ENCODE measurements at places on chromosomes 12 and 14. TPM values are rescaled to one million over a fixed set of nuclear protein-coding genes. Genes with fewer than 3 reads are reported as not detected.

DNA sequence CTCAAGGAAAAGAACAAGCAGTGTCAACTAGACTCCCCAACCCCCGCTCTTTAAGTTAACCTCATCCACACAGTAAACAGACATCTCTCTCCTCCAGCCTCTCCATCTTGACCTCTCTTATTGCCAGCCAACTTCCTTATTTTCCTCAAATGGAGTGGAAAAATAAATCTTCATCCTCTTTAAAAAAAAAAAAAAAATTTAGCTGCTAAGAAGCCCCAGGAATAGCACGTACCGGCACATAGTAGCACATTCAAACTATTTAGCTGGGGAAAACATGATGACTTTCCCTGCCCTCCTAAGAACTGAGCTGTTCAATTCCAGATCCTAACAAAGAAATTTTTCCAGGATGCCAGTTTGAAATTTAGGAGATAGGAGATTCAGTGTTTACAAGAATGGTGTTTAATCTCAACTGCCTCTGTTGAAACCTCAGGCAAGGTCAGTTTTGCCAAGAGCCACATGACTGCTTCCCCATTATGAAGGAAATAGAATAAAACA is 90.8 kb downstream of the EPS8 start:
- DNase-seq, result no peak
- peak overlapping the region; percentile 26 for H3K4me3 ChIP-seq
- no peaks in the 10 kb centered on the region for H3K27me3 ChIP-seq

GRCh38 chr12:22348208-22348607 is 13.7 kb upstream of the ST8SIA1 start:
- peaks cover 2% of the 10 kb centered on the region for H3K36me3 ChIP-seq
- no peaks in the 10 kb centered on the region for H3K4me1 ChIP-seq
- DNase-seq, result no peak
- H3K27ac ChIP-seq, result no peak overlapping the region

CCNK gene
- 57.3 TPM for total RNA-seq

GLTP gene
- total RNA-seq, result 40.7 TPM

DNA sequence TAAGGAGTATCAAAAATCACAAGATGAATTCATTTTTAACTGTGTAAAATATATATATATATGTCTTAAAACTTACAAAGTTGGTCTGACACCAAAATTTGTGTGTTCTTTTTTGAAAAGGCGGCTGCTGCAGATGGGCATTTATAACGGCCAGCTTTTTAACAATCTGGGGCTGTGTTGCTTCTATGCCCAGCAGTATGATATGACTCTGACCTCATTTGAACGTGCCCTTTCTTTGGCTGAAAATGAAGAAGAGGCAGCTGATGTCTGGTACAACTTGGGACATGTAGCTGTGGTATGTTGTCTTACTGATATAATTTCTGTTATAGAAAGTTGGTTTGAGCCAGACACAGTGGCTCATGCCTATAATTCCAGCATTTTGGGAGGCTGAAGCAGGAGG is 47.0 kb downstream of the TTC8 start:
- peaks cover 16% of the 10 kb centered on the region for H3K36me3 ChIP-seq
- no peak overlapping the region for H3K4me3 ChIP-seq
- DNase-seq, result no peak
- H3K27me3 ChIP-seq, result no peaks in the 10 kb centered on the region

GRCh38 chr12:34396861-34397590 is 374.7 kb downstream of the ALG10 start:
- peak; percentile 65 for DNase-seq
- no peaks in the 10 kb centered on the region for H3K4me1 ChIP-seq
- no peaks in the 10 kb centered on the region for H3K36me3 ChIP-seq
- no peaks in the 10 kb centered on the region for H3K27me3 ChIP-seq
- H3K27ac ChIP-seq, result no peak overlapping the region

DNA sequence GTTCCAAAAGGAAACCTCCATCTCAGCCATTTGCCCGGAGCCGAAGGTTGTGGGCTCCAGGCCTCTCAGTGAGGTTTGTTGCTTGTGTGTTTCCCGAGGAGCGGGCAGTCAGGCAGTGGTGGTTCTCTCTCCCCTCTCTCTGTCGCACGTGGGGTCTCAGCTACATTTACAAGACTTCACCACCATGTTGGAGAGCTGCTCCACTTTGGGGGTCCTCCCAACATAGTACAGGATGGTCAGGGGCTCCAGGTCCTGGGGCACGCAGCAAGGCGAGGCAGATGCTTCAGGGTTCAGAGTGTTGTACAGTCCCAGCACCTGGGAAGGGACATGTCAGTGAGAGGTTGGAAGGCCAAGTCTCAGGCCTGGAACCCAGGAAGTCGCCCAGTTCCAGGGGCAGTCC is 22.8 kb downstream of the TGFB3 start:
- H3K27me3 ChIP-seq, result no peaks in the 10 kb centered on the region
- no peak overlapping the region for H3K4me3 ChIP-seq
- H3K4me1 ChIP-seq, result peaks cover 12% of the 10 kb centered on the region
- peaks cover 47% of the 10 kb centered on the region for H3K36me3 ChIP-seq
- DNase-seq, result no peak
- peak overlapping the region; percentile 45 for H3K27ac ChIP-seq

GRCh38 chr12:64192644-64193444 is 29.3 kb downstream of the KICS2 start:
- H3K4me3 ChIP-seq, result no peak overlapping the region
- H3K27me3 ChIP-seq, result no peaks in the 10 kb centered on the region
- H3K4me1 ChIP-seq, result peaks cover 25% of the 10 kb centered on the region

DNA sequence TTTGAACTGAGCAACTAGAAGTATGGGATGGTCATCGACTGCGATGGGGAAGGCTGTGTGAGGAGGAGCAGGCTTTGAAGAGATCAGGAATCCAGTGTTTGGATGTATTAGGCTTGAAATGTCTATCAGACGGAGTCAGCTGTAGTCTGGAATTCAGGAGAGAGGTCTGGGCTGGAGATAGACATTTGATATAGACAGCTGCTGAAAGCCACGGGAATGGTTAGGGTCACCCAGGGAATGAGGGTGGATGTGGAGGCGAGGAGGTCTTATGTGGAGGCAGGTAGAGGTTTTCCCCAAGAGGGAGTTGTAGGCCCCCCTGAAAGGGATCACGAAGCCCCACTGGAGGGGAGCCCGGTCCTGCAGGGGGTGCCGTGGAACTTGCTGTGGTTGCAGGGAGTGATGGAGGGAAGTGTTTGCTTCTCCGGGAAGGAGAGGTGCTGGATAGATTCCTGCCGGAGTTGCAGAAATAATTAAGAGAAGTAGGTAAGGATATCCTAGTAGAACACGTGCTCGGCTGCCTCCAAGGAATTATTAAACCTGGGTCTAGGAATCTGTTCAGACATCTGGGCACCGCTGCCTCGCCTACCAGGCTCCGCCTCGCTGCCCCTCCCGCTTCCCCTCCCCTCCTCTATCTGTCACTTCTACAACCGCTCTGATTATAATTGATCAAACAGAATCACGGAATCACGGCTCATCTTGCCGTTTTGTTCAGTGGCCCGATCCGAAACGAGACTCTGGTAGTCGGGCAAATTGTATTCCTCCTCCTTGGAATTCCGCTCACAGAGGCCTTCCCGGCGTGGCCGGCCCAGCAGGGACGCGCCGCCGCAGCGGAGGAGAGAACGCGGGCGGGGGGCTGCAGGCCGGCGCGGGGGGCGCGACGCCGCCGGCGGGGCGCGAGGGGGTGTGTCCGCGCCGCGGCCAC is 826 bp upstream of the CACNA1C start:
- peaks cover 10% of the 10 kb centered on the region for H3K27me3 ChIP-seq
- H3K27ac ChIP-seq, result peak overlapping the region; percentile 38
- H3K4me3 ChIP-seq, result peak overlapping the region; percentile 75
- DNase-seq, result no peak

HOXC9 gene
- total RNA-seq, result not detected

DNA sequence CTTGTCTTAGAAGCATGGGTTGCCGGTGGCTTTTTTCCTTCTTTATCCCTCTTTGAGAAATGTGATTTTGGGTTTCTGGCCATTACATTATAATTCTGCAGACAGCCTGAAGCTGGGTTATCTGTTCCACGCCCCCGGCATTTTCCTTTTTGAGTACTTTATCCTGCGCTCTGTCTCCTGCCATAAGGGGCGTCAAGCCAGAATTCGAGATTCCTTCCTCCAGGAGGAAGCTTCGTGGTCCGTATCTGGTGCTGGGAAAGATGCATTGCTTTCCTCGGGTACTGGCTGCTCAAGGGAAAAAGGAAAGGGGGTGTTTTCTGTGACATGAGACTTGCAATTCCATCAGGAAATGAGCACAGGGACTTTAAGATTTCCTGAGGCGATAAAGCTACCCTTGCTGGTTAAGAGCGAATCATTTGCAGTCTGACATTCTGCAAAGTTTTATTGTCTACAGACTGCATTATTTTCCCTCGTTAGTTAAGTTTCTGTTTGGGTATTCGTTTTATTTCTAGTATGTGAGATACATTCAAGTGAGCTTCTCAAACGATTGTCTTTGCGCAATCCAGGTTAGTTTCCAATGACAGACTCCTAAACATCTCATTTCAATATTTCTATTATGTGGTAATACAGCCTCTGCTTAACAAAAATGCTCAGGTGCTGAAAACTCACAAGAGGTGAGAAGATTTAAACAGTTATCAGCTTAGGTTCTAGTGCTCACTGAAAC is 694 bp downstream of the AKAP5 start:
- DNase-seq, result no peak
- H3K4me1 ChIP-seq, result peaks cover 12% of the 10 kb centered on the region
- H3K27ac ChIP-seq, result peak overlapping the region; percentile 15
- H3K36me3 ChIP-seq, result peaks cover under 1% of the 10 kb centered on the region
- peak overlapping the region; percentile 71 for H3K4me3 ChIP-seq

DNA sequence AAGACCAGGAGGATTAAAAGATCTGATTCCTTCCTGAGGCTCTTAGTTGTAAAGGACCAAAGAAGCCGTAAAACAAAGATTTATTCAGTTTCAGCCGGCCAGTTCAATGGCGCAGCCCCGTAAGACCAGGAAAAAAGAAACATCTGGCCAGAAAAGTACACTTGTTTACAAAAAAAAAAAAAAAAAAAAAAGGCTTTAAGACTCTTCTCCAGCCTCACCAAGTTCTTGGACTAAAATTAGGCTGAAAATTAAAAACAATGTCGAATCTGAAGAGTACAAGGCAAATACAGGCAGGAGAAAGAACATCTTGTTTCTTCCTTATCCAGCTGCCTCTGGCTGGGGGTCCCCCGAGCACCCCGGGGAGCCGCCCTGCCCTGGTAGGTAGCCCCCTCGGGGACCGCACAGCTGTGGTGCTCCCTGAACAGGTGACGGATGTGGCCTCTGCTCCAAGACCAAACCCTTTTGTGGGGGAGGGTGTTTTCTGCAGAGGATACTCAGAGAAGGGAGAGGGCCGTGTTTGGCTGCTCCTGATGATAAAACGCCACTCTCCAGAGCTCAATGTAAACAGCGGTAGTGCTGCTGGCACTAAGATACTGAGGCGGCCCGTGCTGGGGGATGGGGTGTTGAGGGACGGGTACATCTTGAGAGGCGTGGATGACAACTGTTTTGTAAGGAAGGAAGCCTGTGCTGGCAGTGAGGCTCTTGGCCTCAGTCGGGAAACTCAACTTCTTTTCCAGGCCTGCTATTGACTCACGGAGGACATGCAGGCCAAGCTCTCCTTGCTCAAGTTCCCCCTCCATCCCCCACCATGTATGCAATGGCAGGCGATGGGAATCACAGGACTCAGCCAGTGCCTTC is 201.0 kb upstream of the DIO3 start:
- no peak overlapping the region for H3K4me3 ChIP-seq
- no peaks in the 10 kb centered on the region for H3K4me1 ChIP-seq
- peaks cover 11% of the 10 kb centered on the region for H3K27me3 ChIP-seq
- no peak overlapping the region for H3K27ac ChIP-seq
- no peak for DNase-seq

KLHL33 gene
- total RNA-seq, result not detected

- H3K4me3 ChIP-seq, result no peak overlapping the region
- H3K4me1 ChIP-seq, result peaks cover 32% of the 10 kb centered on the region
- H3K27me3 ChIP-seq, result no peaks in the 10 kb centered on the region
- no peaks in the 10 kb centered on the region for H3K36me3 ChIP-seq
- DNase-seq, result no peak
- H3K27ac ChIP-seq, result peak overlapping the region; percentile 27
Measured at GRCh38 chr14:31895646-31896045, 181.5 kb upstream of the ARHGAP5 start.

KRT3 gene
- total RNA-seq, result not detected

GIT2 gene
- total RNA-seq, result 35.4 TPM

DNA sequence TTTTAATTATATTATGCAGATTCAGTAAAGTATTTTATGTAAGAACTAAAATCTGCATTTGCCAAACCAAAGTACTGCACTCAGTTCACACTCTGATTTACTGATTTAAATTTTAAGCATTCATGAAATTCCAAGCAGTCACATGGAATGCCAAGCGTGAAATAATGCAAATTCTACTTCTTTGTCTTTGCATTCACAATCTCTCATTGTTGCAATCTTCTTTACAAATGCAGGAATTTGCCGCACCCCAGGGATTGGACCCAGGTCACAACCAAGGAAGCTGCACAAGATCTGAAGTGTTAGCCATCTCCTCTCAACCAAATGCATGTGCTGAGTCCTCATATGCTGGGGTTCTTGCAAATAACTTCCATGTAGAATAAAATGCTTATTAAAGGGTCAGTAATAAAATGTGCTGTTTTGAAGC is 71.9 kb downstream of the TUNAR start:
- H3K27me3 ChIP-seq, result peaks cover 35% of the 10 kb centered on the region
- H3K36me3 ChIP-seq, result no peaks in the 10 kb centered on the region
- no peak overlapping the region for H3K4me3 ChIP-seq
- H3K4me1 ChIP-seq, result no peaks in the 10 kb centered on the region

GRCh38 chr12:74328623-74329022 is 209.0 kb upstream of the ATXN7L3B start:
- no peaks in the 10 kb centered on the region for H3K36me3 ChIP-seq
- H3K4me3 ChIP-seq, result no peak overlapping the region
- no peaks in the 10 kb centered on the region for H3K27me3 ChIP-seq
- no peak for DNase-seq
- peaks cover 5% of the 10 kb centered on the region for H3K4me1 ChIP-seq

DNA sequence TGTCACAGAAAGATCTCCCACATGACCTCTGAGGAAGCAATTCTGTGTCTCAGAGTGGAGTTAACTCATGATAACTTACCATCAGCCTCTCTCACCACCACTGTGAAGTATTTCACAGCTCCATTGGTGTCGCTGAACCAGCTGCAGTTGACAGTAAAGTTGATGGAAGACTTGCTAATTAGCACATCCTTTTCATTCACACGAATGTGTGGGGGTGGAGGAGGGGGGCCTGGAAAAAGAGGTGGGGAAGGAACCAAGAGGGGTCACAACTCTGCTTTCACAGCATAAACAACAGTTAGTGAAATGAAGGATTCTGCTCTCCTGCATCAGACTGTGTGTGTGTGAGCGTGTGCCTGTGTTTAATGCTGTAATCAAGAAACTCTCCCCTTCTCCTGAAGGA is 82.1 kb downstream of the PTPRB start:
- H3K27ac ChIP-seq, result no peak overlapping the region
- H3K36me3 ChIP-seq, result no peaks in the 10 kb centered on the region
- no peak for DNase-seq
- H3K27me3 ChIP-seq, result no peaks in the 10 kb centered on the region

SCARB1 gene
- 20.4 TPM for total RNA-seq

GRCh38 chr14:44791730-44792129 is 170.0 kb downstream of the KLHL28 start:
- no peak overlapping the region for H3K27ac ChIP-seq
- H3K4me3 ChIP-seq, result no peak overlapping the region
- H3K36me3 ChIP-seq, result no peaks in the 10 kb centered on the region
- no peaks in the 10 kb centered on the region for H3K4me1 ChIP-seq
- DNase-seq, result no peak

CEBPE gene
- total RNA-seq, result not detected

Measured in chondrocyte (in vitro differentiated cells).